Amniotic stem cell (primary cell): ENCODE measurements at places on chromosomes 2 and 18.

DNA sequence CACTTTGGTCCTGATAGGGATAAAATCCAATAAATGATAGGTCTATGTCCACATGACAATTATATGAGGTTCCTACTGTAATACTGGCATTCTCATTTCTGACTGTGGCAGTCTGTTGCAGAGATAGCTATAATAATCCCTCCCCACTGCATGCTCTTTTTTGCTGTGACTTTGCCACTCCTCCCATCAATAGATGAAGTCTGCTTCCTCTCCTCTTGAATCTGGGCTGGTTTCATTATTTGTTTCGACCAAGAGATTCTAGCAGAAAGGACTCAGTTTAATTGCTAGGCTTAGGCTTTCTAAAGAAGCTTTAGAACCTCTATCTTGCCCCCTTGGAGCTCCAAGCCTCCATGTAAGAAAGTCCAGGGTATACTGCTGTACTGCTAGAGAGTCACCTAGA is 23.3 kb upstream of the CREB1 start:
- DNase-seq = no peak

- no peak for DNase-seq
These were observed 63.8 kb upstream of the ZC3H15 start for GRCh38 chr2:186422226-186422625.

- no peak for DNase-seq
These were observed 8.4 kb upstream of the PER2 start for GRCh38 chr2:238296638-238297457.

GRCh38 chr18:80252136-80252535 is 4.8 kb upstream of the PARD6G start:
- no peak for DNase-seq

DNA sequence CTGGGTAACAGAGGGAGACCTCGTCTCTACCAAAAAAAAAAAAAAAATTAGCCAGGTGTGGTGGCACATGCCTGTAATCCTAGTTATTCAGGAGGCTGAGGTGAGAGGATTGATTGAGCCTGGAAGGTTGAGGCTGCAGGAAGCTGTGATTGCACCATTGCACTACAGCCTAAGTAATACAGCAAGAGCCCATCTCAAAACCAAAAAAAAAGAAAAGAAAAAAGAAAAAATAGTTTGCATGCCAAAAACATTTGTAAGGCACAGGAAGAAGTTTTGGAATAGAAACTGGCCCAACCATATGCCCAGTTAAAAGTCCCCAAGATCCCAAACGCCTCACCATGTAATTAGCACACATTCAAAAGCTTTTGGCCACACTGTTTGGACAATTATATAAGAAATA is 13.4 kb upstream of the ACOXL start:
- no peak for DNase-seq

- no peak for DNase-seq
These were observed 302.1 kb downstream of the LPIN1 start for GRCh38 chr2:12048550-12048949.
